Tibial nerve (tissue), 4 donors: ENCODE measurements at places on chromosomes 4 and X. TPM values are rescaled to one million over a fixed set of nuclear protein-coding genes. Genes with fewer than 3 reads are reported as not detected.

- H3K27me3 ChIP-seq = no peaks in the 10 kb centered on the region
- H3K4me3 ChIP-seq = no peak overlapping the region
- no peaks in the 10 kb centered on the region for H3K36me3 ChIP-seq
- no peaks in the 10 kb centered on the region for H3K4me1 ChIP-seq
- H3K27ac ChIP-seq = no peak overlapping the region
- no peak for DNase-seq
These were observed 30.6 kb upstream of the NSUN7 start for GRCh38 chr4:40719008-40719623.

The MUC7 gene
- total RNA-seq = not detected

DNA sequence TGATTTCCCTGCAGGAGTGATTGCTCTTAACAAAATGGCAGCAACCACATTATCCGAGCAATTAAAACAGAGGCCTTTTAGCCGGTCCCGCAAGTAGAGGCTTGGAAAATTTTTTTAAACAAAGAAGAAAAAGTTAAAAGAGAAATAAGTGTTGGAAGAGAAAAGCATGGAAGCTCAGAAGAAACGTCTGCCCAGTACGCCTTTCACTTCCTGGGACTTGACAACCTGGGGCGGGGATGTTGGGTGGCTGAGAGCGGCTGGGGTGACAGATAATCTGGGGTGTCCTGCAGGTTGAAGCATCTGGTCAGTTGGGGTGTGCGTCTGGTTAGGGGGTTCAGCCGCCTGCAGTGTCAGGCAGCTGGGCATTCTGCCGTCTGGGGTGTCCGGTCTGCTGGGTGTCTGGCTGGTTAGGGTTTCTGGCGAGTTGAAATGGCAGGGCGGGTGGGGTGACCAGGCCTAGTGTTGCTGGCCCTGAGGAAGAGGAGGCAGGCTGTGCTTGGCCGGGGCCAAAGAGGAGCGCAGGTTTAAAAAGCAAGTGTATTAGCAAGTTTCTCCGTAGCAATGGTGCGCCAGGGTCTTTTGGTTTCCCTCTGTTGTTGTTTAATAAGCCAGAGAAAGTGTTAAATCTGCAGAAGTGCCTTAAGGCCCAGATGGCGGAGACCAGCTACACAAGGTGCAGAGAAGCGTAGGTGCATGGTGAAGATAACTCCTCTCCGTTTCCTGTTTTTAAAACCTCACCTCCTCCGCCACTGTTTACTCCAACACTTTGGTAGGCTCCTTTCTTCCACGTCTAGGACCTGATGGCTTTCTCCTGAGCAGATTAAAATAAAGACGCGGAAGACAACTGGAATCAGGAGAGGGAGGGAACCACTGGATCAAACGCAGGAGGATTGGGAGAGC lies 5.6 kb downstream of the HAND2 start:
- H3K4me1 ChIP-seq = peaks cover 8% of the 10 kb centered on the region
- no peak for DNase-seq
- no peak overlapping the region for H3K27ac ChIP-seq
- H3K27me3 ChIP-seq = peaks cover 97% of the 10 kb centered on the region
- H3K36me3 ChIP-seq = no peaks in the 10 kb centered on the region

GRCh38 chr4:169315530-169316343 lies 45.0 kb upstream of the SH3RF1 start:
- H3K36me3 ChIP-seq = no peaks in the 10 kb centered on the region
- H3K27me3 ChIP-seq = no peaks in the 10 kb centered on the region
- peak overlapping the region; percentile 12 for H3K27ac ChIP-seq

- H3K4me3 ChIP-seq = no peak overlapping the region
- no peaks in the 10 kb centered on the region for H3K27me3 ChIP-seq
- no peak for DNase-seq
- H3K27ac ChIP-seq = no peak overlapping the region
- no peaks in the 10 kb centered on the region for H3K36me3 ChIP-seq
These were observed 175.4 kb upstream of the FRG1 start for GRCh38 chr4:189765301-189765700.

GRCh38 chr4:76634220-76634619 lies 199.2 kb downstream of the SHROOM3 start:
- H3K27me3 ChIP-seq = no peaks in the 10 kb centered on the region
- no peak overlapping the region for H3K27ac ChIP-seq
- H3K36me3 ChIP-seq = no peaks in the 10 kb centered on the region
- H3K4me3 ChIP-seq = no peak overlapping the region
- no peaks in the 10 kb centered on the region for H3K4me1 ChIP-seq

DNA sequence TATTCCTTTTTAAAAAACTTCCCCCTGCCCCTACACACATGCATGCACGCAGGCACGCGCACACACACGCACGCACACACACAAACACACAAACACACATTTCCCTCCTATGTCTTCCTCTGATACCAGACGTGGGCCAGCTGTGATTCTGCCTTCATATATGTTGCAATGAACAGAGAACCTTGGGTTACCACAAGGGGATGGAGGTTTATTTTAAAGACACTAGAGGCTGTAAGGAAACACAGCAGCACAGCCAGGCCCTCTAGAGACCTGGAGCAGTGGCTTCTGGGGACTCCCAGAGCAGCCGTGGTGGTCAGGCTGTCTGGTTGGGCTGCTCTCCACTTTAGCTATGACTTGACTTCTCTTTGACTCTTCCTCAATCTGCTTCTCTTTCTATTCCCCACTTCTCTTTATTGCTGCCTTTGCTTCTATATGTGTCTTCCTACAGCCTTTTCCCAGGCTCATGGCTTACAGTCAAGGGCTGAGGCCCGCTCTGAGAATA lies 3.2 kb upstream of the TLR10 start:
- no peak for DNase-seq
- H3K27me3 ChIP-seq = no peaks in the 10 kb centered on the region
- H3K27ac ChIP-seq = peak overlapping the region; percentile 39
- no peak overlapping the region for H3K4me3 ChIP-seq

The TLR1 gene
- 15.7 TPM for total RNA-seq

GRCh38 chr4:148986951-148987350 lies 544.7 kb upstream of the NR3C2 start:
- DNase-seq = no peak
- no peaks in the 10 kb centered on the region for H3K36me3 ChIP-seq
- no peak overlapping the region for H3K4me3 ChIP-seq
- no peaks in the 10 kb centered on the region for H3K4me1 ChIP-seq

The MSN gene
- total RNA-seq = 256 TPM

GRCh38 chrX:130083107-130083490 lies 27.2 kb downstream of the ELF4 start:
- H3K4me1 ChIP-seq = peaks cover 38% of the 10 kb centered on the region
- H3K4me3 ChIP-seq = no peak overlapping the region
- DNase-seq = no peak

The HTN1 gene
- not detected for total RNA-seq

DNA sequence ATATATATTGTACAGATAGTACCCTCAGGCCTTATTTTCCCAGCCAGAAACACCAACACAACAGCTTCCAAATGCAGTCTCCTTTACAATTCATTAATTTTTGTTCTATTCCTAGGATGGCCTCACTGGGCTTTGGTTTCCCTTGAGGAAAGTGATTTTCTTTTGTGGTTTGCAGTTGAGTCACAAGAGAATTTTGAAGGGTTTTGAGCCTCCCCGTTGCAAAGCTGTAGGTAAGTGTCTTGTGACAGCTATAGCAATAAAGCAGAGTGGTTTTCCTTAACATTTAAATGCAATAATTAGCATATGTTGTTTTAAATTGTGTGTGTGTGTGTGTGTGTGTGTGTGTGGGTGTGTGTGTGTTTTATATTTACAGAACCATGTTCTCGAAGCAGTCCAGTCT lies 54.1 kb upstream of the WDR17 start:
- DNase-seq = no peak
- no peak overlapping the region for H3K27ac ChIP-seq
- H3K27me3 ChIP-seq = no peaks in the 10 kb centered on the region
- no peaks in the 10 kb centered on the region for H3K36me3 ChIP-seq
- no peaks in the 10 kb centered on the region for H3K4me1 ChIP-seq
- no peak overlapping the region for H3K4me3 ChIP-seq

GRCh38 chrX:66731398-66731797 lies 92.5 kb upstream of the EDA2R start:
- no peak overlapping the region for H3K4me3 ChIP-seq
- H3K27ac ChIP-seq = no peak overlapping the region
- no peaks in the 10 kb centered on the region for H3K27me3 ChIP-seq
- H3K36me3 ChIP-seq = no peaks in the 10 kb centered on the region
- no peak for DNase-seq
- no peaks in the 10 kb centered on the region for H3K4me1 ChIP-seq

The SLC25A14 gene
- 6.5 TPM for total RNA-seq

The SPP1 gene
- 256 TPM for total RNA-seq

- peak within 1 kb of the TSS; percentile 75 for H3K27ac ChIP-seq
- peaks cover 41% of the 10 kb centered on the region for H3K27me3 ChIP-seq
- no peaks in the 10 kb centered on the region for H3K4me1 ChIP-seq
- H3K36me3 ChIP-seq = no peaks in the 10 kb centered on the region
- peak; percentile 23 for DNase-seq
- H3K4me3 ChIP-seq = peak within 1 kb of the TSS; percentile 84
These were observed at the start of gene CTPS2 for GRCh38 chrX:16712548-16713155. CTPS2 (minus strand) TSS chrX:16712669; CDS start chrX:16702902, 9,767 bp downstream.

DNA sequence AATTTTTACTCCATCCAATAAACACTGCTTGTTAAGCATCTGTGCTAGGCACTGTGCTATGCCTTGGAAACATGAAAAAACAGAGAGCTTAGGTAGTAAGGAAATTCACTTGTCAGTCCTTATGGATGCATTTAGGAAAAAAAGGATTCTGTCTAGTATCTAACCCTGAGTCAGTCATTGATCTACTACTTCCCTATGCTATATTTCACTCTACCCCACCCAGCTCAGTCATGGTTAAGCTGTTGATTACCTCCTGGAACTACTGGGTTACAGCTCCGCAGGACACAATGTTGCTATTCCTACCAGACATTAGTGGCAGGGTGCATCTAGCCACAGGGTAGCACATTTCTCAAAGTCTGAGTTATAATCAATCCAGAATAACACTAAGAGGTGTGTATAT lies 2.9 kb upstream of the USP53 start:
- peak overlapping the region; percentile 99 for H3K27ac ChIP-seq
- no peak for DNase-seq
- H3K27me3 ChIP-seq = no peaks in the 10 kb centered on the region

DNA sequence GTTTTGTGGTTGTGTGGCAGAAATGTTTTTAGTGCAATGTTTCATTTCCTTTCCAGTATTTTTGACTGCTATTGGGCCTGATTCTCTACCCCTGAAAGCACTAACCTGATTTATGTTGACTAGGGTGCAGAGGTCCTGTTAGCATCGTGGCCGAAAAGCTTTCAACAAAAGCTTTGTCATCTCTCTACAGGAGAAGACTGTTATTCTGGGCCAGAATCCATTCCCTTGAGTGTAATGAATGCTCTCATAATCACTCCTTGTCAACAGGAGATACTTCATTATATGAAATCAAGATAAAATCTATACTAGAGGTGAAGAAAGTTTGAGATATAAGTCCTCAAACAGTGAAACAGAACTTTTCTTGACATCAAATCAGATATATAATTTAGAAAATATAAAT lies 195.5 kb downstream of the ZNF330 start:
- no peaks in the 10 kb centered on the region for H3K36me3 ChIP-seq
- H3K4me3 ChIP-seq = no peak overlapping the region
- no peak overlapping the region for H3K27ac ChIP-seq
- H3K4me1 ChIP-seq = no peaks in the 10 kb centered on the region
- DNase-seq = no peak
- no peaks in the 10 kb centered on the region for H3K27me3 ChIP-seq

DNA sequence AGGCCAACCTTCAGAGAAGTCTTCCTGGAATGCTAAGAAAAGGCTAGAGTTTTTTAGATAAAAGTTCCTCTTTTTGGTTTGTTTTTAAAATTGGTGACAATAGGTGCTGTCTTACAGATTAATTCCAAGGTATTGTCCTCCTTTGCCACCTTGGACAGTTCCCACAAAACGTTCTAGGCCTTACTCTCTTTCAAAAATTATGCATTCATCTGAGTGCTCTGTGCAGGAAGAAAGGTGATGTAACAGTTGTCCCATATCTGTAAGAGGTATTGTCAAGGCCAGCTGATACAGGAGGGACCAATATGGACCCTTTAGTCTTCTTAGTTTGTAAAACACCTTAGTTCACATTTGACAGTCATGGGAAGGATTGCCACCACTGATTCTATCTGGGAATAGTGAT lies 15.9 kb upstream of the CXCL5 start:
- H3K4me3 ChIP-seq = no peak overlapping the region
- DNase-seq = no peak
- no peaks in the 10 kb centered on the region for H3K36me3 ChIP-seq
- no peaks in the 10 kb centered on the region for H3K27me3 ChIP-seq

GRCh38 chr4:64767547-64767946 lies 358.3 kb upstream of the TECRL start:
- H3K36me3 ChIP-seq = no peaks in the 10 kb centered on the region
- no peak for DNase-seq
- H3K27ac ChIP-seq = no peak overlapping the region
- H3K27me3 ChIP-seq = no peaks in the 10 kb centered on the region

DNA sequence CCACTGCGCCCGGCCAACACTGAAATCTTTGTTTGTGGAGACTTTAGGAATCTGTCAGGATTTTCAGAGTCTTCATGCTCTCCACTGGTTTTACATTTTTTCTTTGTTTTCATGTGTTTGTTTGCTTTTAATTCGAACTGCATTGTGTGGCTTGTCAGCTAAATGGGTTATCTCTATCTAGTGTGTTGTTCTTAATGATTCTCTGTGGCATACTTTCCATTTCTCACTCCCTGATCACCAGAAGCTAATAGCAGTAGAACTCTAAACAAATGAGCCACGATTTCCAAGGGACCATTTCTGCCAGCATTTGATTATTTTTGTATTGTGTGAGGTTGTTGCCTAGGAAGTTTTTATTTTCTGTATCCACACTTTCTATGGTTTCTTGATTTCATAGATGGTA lies 352.4 kb downstream of the CAMK2D start:
- no peaks in the 10 kb centered on the region for H3K36me3 ChIP-seq
- no peak overlapping the region for H3K27ac ChIP-seq
- no peaks in the 10 kb centered on the region for H3K27me3 ChIP-seq
- H3K4me1 ChIP-seq = no peaks in the 10 kb centered on the region
- H3K4me3 ChIP-seq = no peak overlapping the region

DNA sequence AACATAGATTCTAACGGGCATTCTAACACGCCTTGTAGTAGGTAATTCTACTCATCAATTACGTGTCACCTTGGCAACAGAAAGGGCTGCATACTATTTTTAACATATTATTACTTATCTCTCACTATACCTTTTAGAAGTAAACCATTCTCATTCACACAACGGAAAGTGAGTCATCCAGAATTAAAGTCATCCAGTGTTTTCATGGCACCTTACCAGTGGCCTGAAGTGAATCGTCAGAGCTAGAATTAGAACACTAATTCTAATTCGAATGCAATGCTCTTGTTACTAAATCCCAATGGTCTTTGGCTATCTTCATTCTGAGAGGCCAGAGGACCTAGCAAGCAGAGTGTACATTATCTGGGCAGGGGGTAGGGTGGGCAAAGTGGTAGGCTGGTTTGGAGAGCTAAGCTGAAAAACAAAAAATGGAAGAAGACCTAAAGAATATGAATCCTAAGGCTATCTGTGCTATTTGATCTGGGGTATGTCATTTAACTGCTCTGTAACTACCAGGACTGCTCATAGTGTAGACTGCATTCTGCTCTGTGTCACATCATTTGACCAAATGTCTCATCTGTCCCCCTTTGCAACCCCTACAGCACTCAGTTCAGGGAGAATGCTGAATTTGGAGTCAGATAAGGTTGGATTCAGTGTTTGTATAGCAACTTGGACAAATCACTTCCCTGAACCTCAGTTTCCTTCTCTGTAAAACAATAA lies 96.5 kb downstream of the HDAC8 start:
- no peak overlapping the region for H3K27ac ChIP-seq
- no peak overlapping the region for H3K4me3 ChIP-seq
- no peaks in the 10 kb centered on the region for H3K36me3 ChIP-seq
- DNase-seq = no peak
- no peaks in the 10 kb centered on the region for H3K27me3 ChIP-seq
- H3K4me1 ChIP-seq = no peaks in the 10 kb centered on the region

The DSPP gene
- not detected for total RNA-seq
